CD4-positive, alpha-beta T cell treated with Interferon gamma for 1 hour (primary cell): ENCODE measurements at places on chromosomes 4 and X.

GRCh38 chr4:103029300-103029699 lies 9.8 kb upstream of the SLC9B1 start:
- no peak for DNase-seq

DNA sequence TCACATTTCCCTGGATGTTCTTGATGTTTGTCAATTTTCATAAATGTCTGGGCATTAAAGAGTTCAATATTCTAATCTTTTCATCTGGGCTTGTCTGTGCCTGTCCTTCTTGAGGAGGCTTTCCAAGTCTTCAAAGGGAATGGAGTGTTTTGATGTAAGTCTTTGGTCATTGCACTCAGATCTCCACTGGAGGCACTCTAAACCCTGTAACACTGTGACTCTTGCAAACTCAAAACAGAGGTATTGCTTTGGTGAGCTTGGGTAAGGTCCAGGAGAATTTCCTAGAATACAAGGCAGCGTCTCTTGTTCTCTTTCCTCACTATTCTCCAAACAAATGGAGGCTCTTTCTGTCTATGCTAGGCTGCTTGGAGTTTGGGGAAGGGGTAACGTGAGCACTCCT lies 1118.1 kb upstream of the PABPC4L start:
- no peak for DNase-seq

- DNase-seq, result no peak
Measured at GRCh38 chr4:10079912-10080588, 36.5 kb downstream of the WDR1 start.

GRCh38 chrX:74351760-74352159 lies 47.8 kb downstream of the ZCCHC13 start:
- no peak for DNase-seq

- no peak for DNase-seq
Measured at GRCh38 chr4:7428261-7429068, 6.3 kb downstream of the PSAPL1 start.

DNA sequence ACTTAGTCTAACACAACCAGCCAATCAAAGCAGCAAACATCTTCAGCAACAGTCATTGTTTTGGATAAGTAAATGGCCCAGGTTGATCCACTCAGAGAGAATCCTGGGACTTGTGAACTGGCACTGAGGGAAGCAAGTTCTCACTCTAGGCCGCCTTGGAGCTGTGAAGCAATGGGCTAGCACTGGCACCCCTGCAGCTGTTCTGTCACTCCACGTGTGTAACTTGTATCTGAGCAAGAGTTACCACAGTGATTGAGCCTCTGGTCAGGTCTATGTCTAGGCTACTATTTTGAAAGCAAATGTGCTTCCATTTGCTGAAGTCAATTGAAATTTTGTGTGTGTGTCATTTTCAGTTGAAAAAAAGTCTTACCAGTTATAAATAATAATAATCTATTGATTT lies 57.2 kb upstream of the HS3ST1 start:
- no peak for DNase-seq

DNA sequence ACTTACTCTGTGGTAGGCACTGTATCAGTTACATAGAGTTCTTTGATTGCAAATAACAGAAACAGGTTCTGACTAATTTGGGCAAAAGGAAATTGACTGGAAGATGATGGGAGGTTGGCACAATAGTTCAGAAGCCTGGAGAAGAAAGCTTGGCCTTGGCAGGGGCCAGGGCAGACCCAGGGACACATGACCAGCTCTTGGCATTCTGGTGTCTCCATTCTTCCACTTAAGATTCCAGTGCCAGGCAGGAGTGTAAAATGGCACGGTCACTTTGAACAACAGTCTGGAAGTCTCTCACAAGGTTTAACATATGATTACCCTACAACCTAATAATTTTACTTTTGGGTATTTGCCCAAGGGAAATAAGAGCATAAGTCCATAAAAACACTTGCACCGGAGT lies 175.9 kb downstream of the BCOR start:
- no peak for DNase-seq

- DNase-seq, result no peak
Measured at GRCh38 chrX:119488749-119489148, 20.5 kb downstream of the SLC25A5 start.

- no peak for DNase-seq
Measured at GRCh38 chrX:13469963-13470684, 99.3 kb upstream of the EGFL6 start.

DNA sequence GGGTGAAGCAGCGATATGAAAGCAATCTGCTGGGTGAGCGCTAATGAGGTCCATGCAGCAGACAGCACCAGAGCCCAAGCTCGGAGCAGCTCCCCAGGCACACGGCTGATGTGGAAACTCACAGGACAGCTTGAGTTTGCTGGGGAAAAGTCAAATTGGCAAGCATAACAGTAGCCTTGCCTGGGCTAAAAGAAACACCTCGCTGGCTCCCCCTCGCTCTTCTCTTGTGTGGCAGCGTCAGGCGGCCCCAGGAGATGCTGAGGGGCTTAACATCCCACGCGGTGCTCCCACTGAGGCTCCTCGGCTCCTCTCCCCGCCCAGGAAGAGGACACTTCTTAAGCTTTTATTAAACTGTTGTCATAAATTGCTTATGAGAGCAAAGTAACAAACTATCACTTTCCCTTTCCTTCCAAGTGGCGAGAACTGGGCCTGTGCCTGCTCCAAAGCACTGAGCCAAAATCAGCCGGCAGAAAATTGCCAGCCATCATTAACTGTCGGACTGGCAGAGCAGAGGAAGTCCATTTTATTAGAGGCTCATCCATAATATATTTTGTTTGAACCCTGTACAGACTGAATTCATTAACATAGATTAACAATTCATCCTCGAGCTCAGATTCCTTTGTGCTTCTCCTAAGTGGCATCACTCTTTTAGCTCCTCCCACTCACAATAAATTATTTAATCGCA lies 111.4 kb downstream of the TSPAN5 start:
- DNase-seq, result no peak
